Fibroblast of the aortic adventitia (primary cell): ENCODE measurements at places on chromosomes 6 and 20. TPM values are rescaled to one million over a fixed set of nuclear protein-coding genes. Genes with fewer than 3 reads are reported as not detected.

GRCh38 chr6:28551891-28552666 is 26.4 kb downstream of the GPX5 start:
- no peak for DNase-seq

DNA sequence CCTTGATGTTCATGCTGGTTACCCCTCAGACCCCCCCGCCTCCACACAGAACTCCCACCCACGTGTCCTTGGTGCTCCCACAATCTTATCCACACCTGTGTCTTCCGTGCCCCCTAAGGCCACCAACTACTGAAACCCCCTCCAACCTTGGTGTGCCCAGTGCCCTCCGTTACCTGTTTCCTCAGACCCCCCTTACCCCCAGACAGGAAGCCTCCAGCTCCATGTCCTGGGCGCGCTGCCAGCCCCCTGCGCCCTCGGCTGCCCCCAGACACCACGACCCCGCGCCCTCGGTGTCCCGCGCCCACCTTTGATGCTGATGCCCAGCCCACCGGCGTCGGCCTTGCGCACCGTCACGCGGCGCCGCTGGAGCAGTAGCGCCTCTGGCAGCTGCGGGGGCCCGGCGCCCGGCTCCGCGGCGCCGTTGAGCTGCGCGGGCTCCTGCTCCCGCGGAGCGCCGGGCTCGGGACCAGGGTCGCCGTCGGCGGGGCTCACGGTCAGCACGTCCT is 504 bp downstream of the SNTA1 start:
- no peak for DNase-seq

DNA sequence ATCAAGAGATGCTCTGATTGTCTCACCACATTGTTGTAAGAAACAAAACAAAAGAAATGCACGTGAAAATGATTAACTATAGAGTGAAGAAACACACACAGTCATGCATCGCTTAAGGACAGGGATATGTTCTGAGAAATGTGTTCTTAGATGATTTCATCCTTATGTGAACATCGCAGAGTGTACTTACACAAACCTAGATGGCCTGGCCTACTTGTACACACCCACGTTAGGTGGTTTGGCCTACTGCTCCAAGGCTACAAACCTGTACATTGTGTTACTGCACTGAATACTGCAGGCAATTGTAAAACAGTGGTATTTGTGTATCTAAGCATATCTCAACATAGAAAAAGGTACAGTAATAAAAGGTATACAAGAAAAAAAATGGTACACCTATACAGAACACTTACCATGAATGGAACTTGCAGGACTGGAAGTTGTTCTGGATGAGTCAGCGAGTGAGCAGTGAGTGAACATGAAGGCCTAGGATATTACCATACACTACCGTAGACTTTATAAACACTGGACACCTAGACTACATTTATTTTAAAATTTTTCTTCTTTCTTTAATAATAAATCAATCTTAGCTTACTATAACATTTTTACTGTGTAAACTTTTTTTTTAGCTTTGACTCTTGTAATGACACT is 48.6 kb downstream of the FKBP5 start:
- no peak for DNase-seq

Gene MTHFD1L
- 39.0 and 68.7 TPM in 2 replicates for total RNA-seq

Gene BANF2
- not detected in 2 replicates for total RNA-seq

GRCh38 chr6:162409741-162410691 is 317.6 kb downstream of the PRKN start:
- no peak for DNase-seq

Gene BTBD9
- total RNA-seq, result 21.4 and 27.6 TPM in 2 replicates

Gene KIAA1586
- 9.7 and 26.2 TPM in 2 replicates for total RNA-seq

Gene PRDM13
- not detected in 2 replicates for total RNA-seq

DNA sequence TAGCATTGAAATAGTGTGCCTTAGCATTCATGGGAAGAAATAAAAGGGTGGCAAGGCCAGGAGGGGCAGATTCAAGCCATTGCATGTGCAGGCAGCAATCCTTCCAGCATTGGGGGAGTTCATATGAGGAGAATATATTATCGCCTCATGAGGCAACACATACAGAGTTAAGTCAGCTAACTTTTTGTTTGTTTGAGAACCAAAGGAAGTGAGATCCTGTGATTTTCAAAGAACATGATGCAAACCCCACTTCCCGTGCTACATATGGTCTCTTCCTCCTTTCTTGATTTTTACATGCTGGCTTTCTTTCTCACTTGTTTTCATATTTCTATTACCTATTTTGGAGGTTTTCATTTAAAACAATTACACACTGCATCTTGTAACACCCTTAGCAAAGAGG is 579.7 kb upstream of the ARID1B start:
- DNase-seq, result no peak

Gene EDN1
- 2.3 and 7.4 TPM in 2 replicates for total RNA-seq

DNA sequence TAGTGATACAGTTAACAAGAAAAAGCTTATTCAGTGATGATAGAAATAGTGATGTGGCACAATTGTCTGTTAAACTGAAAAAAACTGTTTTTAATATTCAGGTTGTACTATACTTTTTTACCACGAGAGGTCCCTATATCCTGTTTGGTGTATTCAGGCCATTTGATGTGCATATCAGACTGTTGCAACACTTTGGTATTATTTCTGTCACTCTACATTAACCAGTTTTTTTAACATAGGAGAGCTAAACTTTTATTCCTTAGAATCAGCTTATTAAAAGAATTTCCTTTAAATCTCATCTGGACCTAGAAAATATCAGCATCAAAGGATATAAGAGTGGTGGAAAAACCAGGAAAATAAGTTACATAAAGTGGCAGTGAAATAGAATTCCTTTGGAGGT is 36.8 kb downstream of the TSPYL4 start:
- peak; percentile 70 for DNase-seq

DNA sequence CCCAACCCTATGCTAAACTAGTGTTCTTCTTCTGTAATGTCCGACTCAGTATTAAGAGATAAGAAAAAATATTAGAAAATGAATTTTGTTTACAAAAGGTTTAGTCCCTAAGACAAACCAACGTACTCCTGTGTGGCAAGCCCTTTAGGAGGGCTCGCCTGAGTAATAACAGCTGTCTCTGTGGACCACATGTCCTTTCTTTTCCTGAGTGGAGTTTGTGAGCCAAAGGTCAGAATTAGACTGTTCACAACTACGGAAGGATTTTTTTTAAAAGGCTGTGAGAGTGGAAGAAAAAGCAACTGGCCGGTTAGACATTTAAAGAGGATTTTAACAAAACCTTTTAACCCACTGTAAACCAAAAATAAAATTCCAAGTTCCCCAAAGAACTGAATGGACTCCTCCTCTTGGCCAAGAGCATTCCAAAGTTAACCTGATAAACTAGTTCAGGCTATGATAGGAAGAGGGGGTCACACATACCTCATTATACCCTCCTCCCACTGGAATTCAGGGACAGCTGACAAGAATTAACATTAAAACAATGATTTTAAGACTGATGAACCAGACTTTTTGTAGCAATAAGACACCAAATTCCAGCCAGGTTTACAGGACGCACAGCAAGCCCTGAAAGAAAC is 43.5 kb downstream of the FAM184A start:
- no peak for DNase-seq

DNA sequence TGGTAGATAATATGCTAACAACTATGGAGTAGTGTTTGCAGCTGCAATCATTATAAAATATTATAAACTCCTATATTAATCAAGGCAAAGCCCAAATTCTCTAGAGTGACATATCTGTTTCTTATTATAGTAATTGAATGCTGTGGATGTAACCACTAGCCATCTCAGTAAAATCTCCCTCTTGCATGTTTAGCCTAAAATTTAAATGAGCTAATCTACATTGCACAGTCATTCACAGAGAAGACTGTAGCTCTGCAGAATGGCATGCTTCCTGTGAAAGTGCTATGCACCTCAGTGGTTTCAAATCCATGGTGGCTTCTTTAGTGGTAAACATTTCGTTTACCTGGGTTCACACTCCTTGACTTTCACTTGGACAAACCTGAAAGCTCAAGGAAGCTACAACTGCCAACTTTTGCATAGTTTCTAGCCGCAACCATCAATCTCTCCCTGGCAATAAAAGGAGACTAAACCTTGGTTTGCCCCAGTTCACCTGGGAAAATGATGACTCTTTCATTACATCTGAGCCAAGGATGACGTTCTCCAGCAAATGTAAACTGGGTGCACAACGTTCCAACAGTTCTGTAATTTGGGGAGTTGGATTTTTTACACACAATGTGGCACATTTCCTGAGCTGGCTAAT is 47.2 kb downstream of the FILIP1 start:
- DNase-seq, result no peak

DNA sequence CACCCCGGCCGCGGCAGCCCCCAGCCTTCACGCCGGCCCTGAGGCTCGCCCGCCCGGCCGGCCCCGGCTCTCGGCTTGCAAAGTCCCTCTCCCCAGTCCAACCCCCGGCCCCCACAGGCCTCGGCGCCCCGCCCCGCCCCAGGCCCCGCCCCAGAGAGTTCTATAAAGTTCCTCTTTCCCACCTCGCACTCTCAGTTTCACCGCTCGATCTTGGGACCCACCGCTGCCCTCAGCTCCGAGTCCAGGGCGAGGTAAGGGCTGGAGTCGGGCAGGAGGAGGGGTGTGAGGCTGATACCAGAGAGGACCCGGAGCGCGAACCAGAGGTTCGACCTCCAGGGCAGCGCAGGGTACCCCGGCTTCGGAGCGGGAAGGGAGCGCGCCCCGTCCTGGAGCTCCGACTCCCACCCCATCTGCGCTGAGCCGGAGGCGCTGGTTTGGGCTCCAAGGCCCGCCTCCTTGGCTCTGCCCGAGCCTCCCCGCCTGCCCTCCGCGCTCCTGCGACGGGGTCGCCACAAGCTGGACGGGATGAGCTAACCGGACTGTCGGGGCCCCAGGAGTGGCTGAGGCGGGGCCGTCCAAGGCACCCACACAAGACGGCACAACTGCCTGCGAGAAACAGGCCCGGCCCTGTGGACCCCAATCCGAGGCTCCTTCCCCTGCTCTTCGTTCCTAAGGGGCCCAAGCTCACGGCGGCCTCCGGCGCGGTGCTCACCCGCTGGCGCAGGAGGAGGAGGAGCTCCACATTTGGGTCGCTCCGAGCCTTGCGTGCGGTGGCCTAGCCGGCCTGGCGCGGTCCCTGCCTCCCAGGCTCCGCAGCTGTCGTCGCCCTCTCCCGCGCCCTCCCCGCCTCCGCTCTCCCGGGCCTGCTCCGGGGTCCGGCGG is at the start of gene IRF4:
IRF4 (plus strand) TSS at position 194 of the 882 bp plus-strand sequence. CDS start 1,401 bp downstream, outside the sequence.
- DNase-seq, result no peak

DNA sequence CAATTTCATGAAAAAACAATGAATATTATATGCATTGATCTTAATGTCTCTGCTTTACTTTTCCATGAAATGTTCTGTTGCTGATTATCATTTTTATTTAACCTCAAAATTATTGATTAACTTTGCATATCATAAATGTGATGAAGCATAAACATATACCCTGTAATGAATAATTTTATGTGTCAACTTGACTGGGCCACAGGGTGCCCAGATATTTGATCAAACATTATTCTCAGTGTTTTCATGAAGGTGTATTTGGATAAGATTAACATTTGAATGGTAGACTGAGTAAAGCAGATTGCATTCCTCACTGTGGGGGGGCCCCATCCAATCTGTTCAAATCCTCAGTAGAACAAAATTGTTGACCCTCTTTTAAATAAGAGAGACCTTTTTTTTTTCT is 265.2 kb downstream of the CENPW start:
- DNase-seq, result no peak

Gene OR2J1
- total RNA-seq, result not detected in 2 replicates

GRCh38 chr6:36692220-36692619 is 5.4 kb upstream of the RAB44 start:
- no peak for DNase-seq

Gene MICAL1
- total RNA-seq, result 21.7 and 48.1 TPM in 2 replicates

DNA sequence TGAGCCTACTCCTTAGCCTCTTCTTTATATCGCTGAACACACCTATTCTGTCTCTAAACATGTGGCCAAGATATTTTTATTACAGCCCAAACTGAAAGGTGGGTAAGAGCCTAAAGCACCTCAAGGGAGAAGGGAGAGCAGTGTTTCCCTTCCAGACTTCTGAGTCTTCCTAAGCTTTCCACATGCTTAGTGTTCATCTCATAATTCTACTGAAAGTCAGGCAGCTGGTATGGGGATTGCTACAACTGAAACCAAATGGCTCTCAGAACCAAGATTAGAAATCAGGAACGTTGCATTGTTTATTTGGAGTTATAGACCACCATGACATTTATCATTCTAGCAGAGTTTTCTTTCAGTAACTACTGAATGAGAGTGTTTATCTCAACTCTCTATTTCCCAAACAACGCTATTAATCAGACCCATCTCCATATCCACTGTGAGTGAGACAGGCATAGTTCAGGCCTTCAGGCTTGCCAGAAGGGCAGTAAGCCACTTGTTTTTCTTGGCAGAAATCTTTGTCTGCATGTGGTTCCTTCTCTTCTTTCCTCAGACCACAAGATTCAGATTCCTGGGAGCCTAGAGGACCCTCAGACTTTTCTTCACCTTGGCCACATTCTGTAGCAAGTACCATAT is 22.8 kb downstream of the VGLL2 start:
- DNase-seq, result no peak

GRCh38 chr20:31661625-31662371 is 24.1 kb downstream of the COX4I2 start:
- peak; percentile 65 for DNase-seq

GRCh38 chr20:4949833-4950178 is 51.5 kb downstream of the SLC23A2 start:
- peak; percentile 71 for DNase-seq

Gene PLN
- 0.27 and 0.98 TPM in 2 replicates for total RNA-seq

Gene PRELID3B
- total RNA-seq, result 28.7 and 75.7 TPM in 2 replicates

GRCh38 chr20:63915471-63915870 is 20.5 kb downstream of the DNAJC5 start:
- no peak for DNase-seq

GRCh38 chr6:138278326-138278725 is 60.0 kb upstream of the PBOV1 start:
- DNase-seq, result peak; percentile 41

DNA sequence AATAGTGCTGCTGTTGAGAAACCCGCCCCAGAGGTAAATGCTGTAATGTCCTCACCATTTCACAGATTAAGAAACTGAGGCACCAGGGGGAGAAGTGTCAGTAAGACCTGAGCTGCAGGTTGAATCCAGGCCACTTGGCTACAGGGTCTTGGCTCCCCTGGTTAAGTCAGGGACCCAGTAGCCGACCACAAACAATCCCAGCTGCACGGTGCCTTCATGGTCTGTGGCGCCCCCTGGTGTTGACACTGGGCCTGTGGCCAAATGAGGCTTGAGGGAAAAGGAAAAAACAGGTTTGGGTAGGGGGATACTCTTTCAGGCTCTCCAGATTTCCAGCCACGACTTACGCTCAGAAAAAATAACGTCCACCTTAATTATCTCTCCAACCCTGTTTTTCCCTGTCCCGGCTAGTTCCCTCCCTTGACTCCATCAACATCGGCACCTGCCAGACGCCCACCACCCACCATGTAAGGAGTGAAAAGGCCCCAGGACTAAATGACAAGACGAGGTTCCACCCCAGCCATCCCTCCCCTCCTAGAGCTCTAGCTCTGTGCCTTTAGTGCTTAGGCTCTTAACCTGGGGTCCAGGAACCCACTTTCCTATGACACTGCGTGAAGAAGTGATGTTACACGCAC is 47.7 kb upstream of the POLR1H start:
- peak; percentile 7 for DNase-seq
